ENCODE measurements at places on chromosomes 7 and 10. TPM values are rescaled to one million over a fixed set of nuclear protein-coding genes. Genes with fewer than 3 reads are reported as not detected.

DNA sequence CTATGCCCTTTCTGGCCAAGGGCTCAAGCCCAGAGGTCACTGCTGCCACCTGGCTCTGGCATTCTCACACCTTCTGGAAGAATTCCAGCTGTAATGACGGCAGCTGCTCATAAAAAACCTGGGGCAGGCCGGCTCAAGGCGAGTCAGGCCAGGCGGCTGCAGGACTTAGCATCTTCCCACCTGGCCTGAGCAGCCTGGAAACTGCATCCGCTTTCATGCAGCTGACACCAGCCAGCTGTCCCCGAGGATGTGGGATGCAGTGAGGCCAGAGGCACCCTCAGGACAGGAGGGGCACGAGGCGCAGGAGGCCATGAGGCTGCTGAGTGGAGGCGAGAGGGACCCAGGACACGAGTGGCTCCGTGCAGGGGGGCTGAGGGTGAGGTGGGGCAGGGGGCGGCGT lies 47.5 kb upstream of the ADGRA1 start:
- H3K36me3 ChIP-seq: no peaks in the 10 kb centered on the region
- H3K27me3 ChIP-seq: no peaks in the 10 kb centered on the region
- H3K4me1 ChIP-seq: no peaks in the 10 kb centered on the region

GRCh38 chr10:94281654-94282053 lies 81.1 kb downstream of the NOC3L start:
- no peak overlapping the region for H3K27ac ChIP-seq
- H3K4me3 ChIP-seq: no peak overlapping the region
- no peaks in the 10 kb centered on the region for H3K4me1 ChIP-seq

DNA sequence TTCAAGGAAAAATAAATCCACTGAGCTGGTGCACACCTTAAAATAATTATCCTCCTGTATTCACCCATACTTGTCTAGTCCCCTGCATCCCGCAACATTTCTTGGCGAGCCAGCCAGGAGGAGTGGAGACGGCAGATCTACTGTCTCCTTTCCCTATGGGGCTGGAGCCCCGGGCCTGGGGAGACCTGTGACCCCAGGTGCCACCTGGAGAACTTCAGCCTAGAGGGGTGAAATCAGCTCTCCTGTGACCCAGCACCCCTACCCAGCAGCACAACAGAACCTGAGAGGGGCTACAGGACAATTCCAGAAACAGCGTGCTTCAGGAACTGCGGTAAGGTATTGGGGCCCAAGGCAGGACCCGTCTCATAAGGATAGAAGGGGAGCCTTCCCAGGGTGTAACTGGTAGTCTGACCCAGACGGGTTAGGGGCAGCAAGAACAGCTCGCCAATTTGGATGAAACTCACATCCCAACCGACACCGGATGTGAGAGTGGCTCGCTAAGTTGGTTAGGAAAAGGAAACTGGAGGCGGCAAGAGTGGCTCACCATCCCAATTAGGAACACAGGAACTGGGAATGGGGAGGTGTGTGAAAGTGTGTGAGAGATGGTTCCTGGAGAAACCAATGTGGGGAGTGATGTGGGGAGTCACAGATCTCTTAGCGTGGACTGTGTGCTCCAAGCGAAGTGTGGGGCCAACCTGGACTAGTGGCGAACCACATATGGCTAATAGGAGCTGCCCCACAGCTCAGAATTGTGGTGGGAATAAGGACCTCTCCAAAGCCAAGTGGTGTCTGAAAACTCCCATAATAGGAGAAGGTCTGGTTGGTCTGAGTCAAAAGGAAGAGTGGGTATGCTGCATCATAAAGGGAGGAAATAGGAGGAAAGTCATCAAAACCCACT lies 15.1 kb upstream of the DENND2A start:
- H3K27ac ChIP-seq: no peak overlapping the region
- H3K4me1 ChIP-seq: no peaks in the 10 kb centered on the region
- H3K36me3 ChIP-seq: no peaks in the 10 kb centered on the region
- no peak overlapping the region for H3K4me3 ChIP-seq

GRCh38 chr7:96530786-96531185 lies 178.9 kb downstream of the SEM1 start:
- H3K4me1 ChIP-seq: no peaks in the 10 kb centered on the region
- H3K27ac ChIP-seq: no peak overlapping the region
- no peak overlapping the region for H3K4me3 ChIP-seq
- no peaks in the 10 kb centered on the region for H3K36me3 ChIP-seq

GRCh38 chr7:106767498-106768323 lies 97.4 kb upstream of the PIK3CG start:
- H3K36me3 ChIP-seq: no peaks in the 10 kb centered on the region
- H3K4me1 ChIP-seq: no peaks in the 10 kb centered on the region
- H3K4me3 ChIP-seq: no peak overlapping the region
- DNase-seq: no peak
- H3K27me3 ChIP-seq: no peaks in the 10 kb centered on the region
- no peak overlapping the region for H3K27ac ChIP-seq

- no peaks in the 10 kb centered on the region for H3K27me3 ChIP-seq
- peak; percentile 64 for DNase-seq
- no peaks in the 10 kb centered on the region for H3K4me1 ChIP-seq
- H3K36me3 ChIP-seq: no peaks in the 10 kb centered on the region
- H3K27ac ChIP-seq: no peak overlapping the region
- no peak overlapping the region for H3K4me3 ChIP-seq
Measured at GRCh38 chr7:66815951-66816350, 75.4 kb downstream of the RABGEF1 start.

DNA sequence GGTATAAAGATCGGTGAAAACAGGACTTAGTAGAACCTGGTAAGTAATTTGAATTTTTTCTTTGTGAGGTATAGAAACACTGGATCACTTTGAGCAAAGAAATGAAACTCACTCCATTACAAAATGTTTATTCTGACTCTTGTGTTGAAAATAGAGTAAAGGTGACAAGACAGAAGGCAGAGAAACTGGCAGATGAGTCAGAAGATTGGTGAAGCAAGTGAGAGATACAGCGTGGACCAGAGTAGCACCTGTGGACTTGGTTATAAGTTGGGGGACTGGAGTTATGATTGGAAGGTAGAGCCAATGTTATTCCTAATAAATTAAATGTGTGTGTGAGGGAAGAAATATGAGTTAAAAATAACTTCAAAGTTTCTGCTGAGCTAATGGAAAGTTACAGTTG lies 620.9 kb downstream of the ZWINT start:
- no peaks in the 10 kb centered on the region for H3K27me3 ChIP-seq
- no peak for DNase-seq
- no peak overlapping the region for H3K27ac ChIP-seq
- H3K4me3 ChIP-seq: no peak overlapping the region

- H3K27me3 ChIP-seq: no peaks in the 10 kb centered on the region
- peaks cover 3% of the 10 kb centered on the region for H3K36me3 ChIP-seq
- H3K4me3 ChIP-seq: no peak overlapping the region
- no peaks in the 10 kb centered on the region for H3K4me1 ChIP-seq
- no peak overlapping the region for H3K27ac ChIP-seq
- DNase-seq: no peak
Measured at GRCh38 chr7:148735967-148736366, 37.3 kb downstream of the CUL1 start.

- no peaks in the 10 kb centered on the region for H3K4me1 ChIP-seq
- no peak overlapping the region for H3K27ac ChIP-seq
- H3K4me3 ChIP-seq: no peak overlapping the region
- no peaks in the 10 kb centered on the region for H3K27me3 ChIP-seq
- no peaks in the 10 kb centered on the region for H3K36me3 ChIP-seq
- DNase-seq: no peak
Measured at GRCh38 chr7:157579425-157579824, 242.6 kb downstream of the DNAJB6 start.

GRCh38 chr10:43980715-43981114 lies 332.0 kb upstream of the ZNF32 start:
- no peak for DNase-seq
- no peaks in the 10 kb centered on the region for H3K27me3 ChIP-seq
- H3K36me3 ChIP-seq: no peaks in the 10 kb centered on the region
- no peaks in the 10 kb centered on the region for H3K4me1 ChIP-seq

DNA sequence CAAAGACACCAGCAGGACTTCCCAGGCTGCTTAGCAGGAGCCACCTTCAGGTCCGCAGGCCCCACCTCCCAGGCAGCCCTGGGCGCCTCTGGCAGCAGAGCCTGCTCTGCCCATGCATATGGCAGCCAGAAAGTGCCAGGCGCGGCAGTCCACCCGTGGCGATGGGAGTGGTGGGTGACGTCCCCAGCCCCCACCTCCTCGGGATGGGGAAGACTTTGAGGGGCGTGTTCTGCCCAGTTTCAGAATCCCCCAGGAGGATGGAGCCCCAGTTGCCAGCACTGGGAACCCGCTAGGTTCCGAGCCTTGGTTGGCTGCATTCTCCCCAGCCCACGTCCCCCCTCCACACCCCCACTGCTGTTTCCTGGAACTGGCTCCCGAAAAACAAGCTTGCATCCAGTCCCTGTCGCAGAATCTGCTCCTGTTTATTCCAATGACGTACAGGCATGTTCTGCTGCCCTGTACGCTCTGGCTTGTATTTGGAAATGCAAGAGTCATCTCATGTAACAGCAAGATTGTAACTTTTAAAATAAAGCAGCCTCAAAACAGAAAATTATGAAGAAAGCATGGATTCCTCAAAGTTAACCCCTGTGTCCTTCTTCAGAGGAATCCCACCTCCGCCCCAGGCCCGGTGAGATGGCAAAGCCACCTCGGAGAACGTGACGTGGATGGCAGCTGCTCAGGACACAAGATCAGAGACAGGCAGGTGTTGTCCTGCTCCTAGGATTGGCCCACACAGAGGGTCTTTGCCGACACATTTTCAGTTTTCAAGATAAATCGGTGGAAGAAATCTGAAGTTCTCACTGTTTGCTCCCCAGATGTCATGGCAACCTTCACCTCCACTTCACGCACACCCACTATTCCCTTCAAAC lies 87.8 kb upstream of the PPP2R2D start:
- no peak overlapping the region for H3K4me3 ChIP-seq
- no peaks in the 10 kb centered on the region for H3K4me1 ChIP-seq
- no peaks in the 10 kb centered on the region for H3K27me3 ChIP-seq
- DNase-seq: peak; percentile 17

GRCh38 chr7:146054909-146055308 lies 61.7 kb upstream of the CNTNAP2 start:
- no peak overlapping the region for H3K4me3 ChIP-seq
- H3K27ac ChIP-seq: no peak overlapping the region
- DNase-seq: no peak
- H3K27me3 ChIP-seq: no peaks in the 10 kb centered on the region
- no peaks in the 10 kb centered on the region for H3K4me1 ChIP-seq

DNA sequence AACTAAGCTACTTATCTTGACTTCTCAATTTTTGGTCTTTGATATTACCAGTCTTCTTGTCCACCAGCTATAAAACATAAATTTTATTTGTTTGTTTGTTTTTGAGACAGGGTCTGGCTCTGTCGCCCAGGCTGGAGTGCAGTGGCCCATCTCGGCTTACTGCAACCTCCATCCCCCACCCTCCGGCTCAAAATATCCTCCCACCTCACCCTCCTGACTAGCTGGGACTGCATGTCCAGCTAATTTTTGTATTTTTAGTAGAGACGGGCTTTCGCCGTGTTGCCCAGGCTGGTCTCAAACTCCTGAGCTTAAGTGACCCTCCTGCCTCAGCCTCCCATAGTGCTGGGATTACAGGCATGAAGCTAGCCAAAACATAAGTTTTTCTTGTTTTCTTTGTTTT lies 7.5 kb downstream of the MARCHF5 start:
- no peaks in the 10 kb centered on the region for H3K27me3 ChIP-seq
- no peaks in the 10 kb centered on the region for H3K4me1 ChIP-seq
- no peaks in the 10 kb centered on the region for H3K36me3 ChIP-seq
- no peak for DNase-seq

GRCh38 chr10:110042181-110042580 lies 34.4 kb downstream of the ADD3 start:
- DNase-seq: no peak
- H3K4me1 ChIP-seq: no peaks in the 10 kb centered on the region
- H3K4me3 ChIP-seq: no peak overlapping the region
- H3K27me3 ChIP-seq: no peaks in the 10 kb centered on the region

DNA sequence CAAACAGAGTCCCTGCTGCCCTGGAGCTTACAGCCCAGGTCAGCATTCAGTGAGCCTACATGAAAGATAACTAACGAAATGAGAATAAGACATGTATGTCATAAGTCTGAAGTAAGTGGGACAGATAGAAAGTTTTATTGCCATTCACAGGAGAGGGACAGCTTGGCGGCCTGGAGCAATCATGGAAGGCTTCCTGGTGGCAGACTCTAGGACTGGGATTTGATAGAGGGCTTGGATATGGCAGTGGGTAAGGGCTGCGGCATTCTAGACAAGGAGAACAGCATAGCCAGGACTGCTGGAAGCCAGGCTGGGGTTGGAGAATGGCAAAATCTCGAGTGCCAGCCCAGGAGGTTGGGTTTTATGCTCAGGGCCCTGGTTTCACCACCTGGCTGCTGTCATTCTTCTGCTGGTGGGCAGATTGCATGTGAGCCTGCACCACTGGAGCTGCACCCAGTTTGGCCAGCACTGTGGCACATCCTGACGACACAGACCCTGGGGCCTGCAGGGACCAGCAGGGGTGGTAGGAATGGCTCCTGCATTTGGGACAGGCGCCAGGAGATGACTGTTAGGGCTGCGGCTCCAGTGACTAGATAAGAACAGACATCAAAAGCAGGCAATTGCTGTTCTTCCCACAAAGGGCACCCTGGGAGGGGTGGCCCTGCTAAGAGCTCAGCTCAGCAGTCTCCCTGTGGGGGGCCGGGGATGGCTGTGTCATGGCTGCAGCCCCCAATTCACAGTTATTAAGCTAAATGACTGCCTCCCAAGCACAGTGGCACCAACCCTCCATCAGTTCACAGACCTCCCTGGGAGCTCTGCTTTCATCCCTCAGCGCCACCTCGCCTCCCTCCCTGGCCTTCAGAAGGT lies 161.1 kb downstream of the RPS24 start:
- H3K27ac ChIP-seq: no peak overlapping the region
- H3K36me3 ChIP-seq: no peaks in the 10 kb centered on the region
- no peak for DNase-seq
- H3K4me1 ChIP-seq: no peaks in the 10 kb centered on the region

GRCh38 chr10:117647306-117647705 lies 104.8 kb downstream of the EMX2 start:
- H3K4me1 ChIP-seq: no peaks in the 10 kb centered on the region
- no peaks in the 10 kb centered on the region for H3K36me3 ChIP-seq
- no peak overlapping the region for H3K27ac ChIP-seq
- no peaks in the 10 kb centered on the region for H3K27me3 ChIP-seq

DNA sequence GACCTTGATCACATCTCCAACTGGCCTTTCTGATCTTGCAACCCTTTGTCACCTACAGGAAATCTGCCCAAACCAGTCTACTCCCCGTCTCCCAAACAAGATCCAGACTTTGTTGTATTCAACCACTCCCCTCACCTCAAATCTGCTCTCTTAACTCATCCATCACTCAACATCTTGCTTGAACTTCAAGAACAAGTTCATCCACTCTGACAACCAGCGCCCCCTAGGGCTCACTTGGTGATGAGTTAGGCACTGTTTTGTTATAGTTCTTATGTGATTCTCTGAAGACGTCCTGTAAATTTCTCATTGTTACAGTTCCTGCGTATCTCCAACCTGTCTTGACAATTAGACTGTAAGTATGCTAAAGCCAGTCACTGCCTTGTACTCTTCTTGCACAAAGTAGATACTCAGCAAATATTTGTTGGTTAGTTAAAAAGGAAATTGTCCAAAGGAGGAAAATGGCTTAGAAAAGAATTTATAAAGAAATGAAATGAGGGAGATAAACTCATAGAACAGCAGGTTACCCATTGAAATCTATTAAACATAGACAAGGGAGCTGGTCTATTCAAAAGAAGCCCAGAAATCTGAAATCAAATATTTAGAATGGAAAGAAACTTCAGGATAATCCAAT lies 5.3 kb downstream of the FRMD4A start:
- H3K36me3 ChIP-seq: no peaks in the 10 kb centered on the region
- no peaks in the 10 kb centered on the region for H3K27me3 ChIP-seq
- H3K27ac ChIP-seq: no peak overlapping the region
- H3K4me3 ChIP-seq: no peak overlapping the region
- DNase-seq: peak; percentile 80

The VDAC2 gene
- 103 TPM for total RNA-seq

The PLXDC2 gene
- 87.1 TPM for total RNA-seq

The HOXA11 gene
- total RNA-seq: 0.81 TPM

The PALD1 gene
- 11.5 TPM for total RNA-seq

The KCNH2 gene
- 0.65 TPM for total RNA-seq

The UBTD1 gene
- 15.1 TPM for total RNA-seq

The PPP1R3C gene
- 94.6 TPM for total RNA-seq
